ENCODE measurements at places on chromosomes 5 and 9. TPM values are rescaled to one million over a fixed set of nuclear protein-coding genes. Genes with fewer than 3 reads are reported as not detected.

TLX3 gene
- total RNA-seq, result 4.6 TPM

DNA sequence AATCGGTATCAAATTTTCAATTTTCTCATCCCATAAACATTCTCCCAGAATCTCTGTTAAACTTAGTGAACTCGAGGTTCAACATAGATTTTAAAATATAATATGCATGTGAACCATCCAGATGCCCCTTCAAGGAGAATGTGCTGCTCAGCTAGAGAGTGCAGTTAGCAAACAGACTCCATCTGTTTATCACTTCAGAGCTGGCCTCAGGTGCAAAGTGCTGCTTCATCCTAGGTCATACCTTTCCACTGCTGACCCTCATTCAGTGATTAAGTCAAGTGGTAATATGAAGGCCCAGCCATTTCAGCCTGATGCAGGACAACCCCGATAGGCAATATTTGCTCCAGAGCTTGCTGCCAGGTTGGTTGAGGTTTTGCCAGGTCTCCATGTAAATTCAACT is 339.0 kb upstream of the POU5F2 start:
- DNase-seq, result no peak

MELK gene
- 63.2 TPM for total RNA-seq

SGTB gene
- 12.6 TPM for total RNA-seq

GRCh38 chr9:78316166-78316892 is 19.4 kb downstream of the PSAT1 start:
- no peak for DNase-seq

ZNF484 gene
- 7.2 TPM for total RNA-seq

LCN6 gene
- not detected for total RNA-seq

DNA sequence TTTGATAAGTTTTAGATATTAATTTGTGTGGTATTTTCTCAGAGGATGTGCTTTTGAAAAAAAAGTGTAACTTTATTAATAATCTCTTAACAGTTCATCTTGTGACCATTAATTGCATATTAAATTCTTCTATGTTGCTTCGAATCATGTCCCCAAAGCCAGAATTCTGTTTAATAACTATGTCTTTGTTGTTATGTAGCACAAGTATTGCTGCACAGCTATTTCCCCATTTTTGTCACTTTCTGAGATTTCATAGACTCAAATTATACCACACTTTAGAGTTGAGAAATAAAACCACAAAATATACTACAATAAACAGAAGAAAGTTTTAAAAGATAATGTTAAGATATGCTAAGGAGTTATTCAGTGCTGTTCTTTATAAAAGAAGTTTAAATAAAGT is 2.8 kb downstream of the MEF2C start:
- no peak for DNase-seq

GRCh38 chr9:87063871-87064270 is 116.6 kb upstream of the GAS1 start:
- DNase-seq, result no peak

KIAA0825 gene
- total RNA-seq, result 1.4 TPM

GRIN1 gene
- total RNA-seq, result 23.1 TPM

- peak; percentile 59 for DNase-seq
Observed at GRCh38 chr9:100011062-100011681, 87.6 kb downstream of the ERP44 start.

DNA sequence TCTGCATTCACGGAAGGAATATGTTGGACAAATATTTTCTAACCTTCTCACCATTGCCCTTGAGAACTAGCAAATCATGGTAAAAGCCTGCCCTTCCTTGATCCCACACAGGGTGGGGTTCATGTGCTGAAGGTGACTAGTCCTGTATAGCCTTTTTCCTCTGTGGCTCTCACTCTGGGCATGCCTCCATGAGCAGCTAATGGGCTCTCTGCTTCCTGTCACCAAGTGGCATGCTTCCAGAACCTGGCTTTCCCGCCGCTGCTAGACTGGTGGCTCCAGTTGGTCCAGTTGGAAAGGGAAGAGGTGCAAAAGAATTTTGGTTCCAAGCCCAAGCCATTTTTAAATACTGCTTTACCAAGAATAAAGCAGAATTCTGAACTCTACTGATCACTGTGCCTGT is 35.5 kb downstream of the FBXO10 start:
- no peak for DNase-seq

DNA sequence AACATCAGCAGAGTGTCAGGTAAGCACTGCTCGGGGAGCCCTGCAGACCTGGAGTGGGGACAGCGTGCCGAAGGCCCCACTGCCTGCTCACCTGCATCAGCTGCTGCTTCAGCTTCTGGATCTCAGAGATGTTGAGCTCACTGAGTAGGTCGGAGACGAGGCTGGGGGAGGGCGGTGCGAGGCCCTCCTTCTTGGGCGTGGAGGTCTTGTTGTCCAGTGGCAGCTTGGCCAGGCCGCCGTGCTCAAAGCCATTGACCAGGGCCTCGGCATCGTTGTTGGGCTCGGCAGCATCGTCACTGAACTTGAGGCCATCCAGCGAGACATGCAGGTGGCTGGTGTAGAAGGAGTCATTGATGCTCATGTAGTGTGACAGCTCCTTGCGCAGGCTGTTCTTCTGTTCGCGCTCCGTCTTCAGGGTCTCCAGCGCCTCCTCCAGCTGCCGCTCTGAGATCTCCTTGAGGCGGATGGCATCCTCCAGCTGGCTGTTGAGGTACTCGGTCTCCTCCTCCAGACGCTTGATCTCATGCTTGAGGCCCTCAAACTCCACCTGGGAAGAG is 44.3 kb downstream of the BICD2 start:
- no peak for DNase-seq

- no peak for DNase-seq
Observed at GRCh38 chr5:160280384-160281095, 31.8 kb downstream of the CCNJL start.

- no peak for DNase-seq
Observed at GRCh38 chr9:129113645-129114304, 2.6 kb downstream of the PTPA start.

DNA sequence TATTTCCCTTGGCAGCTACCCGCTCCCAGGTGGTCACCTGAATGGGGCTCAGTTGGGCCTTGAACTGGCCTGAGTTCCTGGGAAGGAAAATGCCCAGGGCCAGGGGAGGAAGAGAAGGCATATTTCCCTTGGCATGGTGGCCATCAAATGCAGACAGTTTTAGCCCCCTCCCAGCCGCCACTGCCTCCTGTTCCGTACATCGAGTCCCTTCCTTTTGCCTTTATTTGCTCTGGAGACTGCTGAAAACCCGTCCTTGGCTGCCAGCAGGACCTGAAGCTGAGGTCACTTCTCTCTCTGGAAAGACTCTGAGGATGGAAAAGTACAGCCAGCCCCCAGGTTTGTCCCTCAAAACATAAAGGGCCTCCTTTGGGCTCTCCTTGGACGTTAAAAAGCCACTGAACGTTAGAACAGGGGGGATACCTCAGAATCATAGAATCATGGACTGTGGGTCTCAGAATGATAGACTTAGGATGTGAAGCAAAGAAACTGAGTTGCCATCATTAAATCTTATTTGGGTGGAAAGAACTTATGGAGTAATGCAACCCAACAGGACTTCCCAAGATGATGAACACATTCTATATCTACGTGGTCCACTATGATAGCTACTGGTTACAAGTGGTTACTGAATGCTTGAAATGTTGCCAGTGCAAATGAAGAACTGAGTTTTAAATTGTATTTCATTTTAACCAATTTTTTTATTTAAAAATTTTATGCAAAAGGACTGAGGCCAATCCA is 7.1 kb downstream of the SPARC start:
- no peak for DNase-seq

SLC46A2 gene
- not detected for total RNA-seq

ACTL7A gene
- not detected for total RNA-seq

PCSK1 gene
- total RNA-seq, result not detected

GRCh38 chr5:160492565-160492964 is 70.9 kb downstream of the PTTG1 start:
- DNase-seq, result no peak

BTNL8 gene
- not detected for total RNA-seq

DNA sequence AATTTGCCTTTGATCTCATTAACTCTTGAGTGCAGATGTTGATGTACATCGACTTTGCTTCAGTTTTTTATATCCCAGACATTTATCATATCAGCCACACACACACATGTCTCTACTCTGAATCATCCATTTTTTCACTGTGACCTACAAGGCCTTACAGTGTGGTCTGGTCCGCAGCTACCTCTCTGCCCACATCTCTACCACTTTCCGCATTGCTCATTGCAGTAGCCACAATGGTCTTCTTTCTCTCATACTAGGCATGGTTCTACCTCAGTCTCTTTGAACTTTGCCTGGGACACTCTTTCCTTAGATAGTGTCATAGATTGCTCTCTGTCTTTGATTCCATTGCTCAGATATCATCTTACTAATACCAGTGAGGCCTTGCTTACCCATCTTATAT is 87.9 kb upstream of the FSD1L start:
- no peak for DNase-seq

SLC36A3 gene
- total RNA-seq, result not detected

ISCA1 gene
- 25.7 TPM for total RNA-seq

PDCD1LG2 gene
- not detected for total RNA-seq

COL23A1 gene
- total RNA-seq, result not detected

PNPLA7 gene
- total RNA-seq, result 1.8 TPM

DNA sequence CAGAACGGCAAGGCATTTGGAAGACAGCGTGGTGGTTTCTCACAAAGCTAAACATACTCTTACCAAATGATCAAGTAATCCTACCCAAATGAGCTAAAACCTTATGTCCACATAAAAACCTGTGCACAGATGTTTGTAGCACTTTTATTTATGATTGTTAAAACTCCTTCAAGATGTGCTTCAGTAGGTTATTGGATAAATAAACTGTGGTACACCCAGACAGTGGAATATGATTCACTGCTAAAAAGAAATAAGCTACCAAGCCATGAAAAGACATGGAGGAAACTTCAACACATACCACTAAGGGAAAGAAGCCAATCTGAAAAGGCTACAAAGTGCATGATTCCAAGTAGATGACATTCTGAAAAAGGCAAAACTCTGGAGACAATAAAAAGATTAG is 94.2 kb downstream of the FOXD1 start:
- no peak for DNase-seq

DNA sequence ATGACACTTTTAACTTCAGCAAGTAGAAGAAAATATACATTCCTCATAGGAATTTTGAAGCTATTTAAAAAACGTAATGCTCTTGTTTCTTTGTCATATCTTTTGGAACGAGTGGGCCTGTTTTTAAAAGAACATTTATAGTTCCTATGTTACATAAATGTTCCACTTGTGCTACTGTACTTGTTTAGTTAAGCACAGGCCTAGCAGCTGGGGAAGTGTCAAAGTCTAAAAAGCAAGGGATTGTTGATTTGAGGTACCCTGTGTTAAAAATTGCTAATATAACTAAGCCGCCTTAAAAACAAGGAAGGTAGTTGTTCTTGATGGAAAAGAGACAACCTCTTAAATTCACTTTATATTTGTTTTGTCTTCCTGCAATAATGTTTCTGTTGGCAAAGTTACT is 27.2 kb upstream of the ELL2 start:
- no peak for DNase-seq

GRCh38 chr5:124410539-124411488 is 335.6 kb downstream of the ZNF608 start:
- no peak for DNase-seq

SMC5 gene
- 27.5 TPM for total RNA-seq

DNA sequence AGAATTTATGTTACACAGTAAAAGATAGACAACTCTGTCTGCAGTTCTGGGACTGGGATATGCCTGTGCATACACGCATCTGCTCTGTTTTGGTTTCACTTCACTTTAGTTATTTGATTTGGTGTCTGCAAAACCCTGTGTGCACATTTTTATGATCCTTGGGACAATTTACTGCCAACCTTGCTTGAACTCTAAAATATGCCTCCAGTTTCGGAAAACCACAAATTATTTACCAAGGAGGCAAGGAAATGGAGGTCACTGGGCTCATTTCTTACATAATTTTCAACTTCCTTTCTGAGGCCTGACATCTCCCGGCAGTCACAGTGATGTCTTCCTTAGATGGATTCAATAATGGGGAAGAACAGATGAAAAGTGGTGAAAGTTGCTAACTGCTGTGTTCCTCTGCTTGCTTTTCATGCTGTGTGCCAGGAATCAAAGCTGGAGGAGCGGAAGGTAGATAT is 61.2 kb upstream of the TAF11L2 start:
- DNase-seq, result no peak

DNA sequence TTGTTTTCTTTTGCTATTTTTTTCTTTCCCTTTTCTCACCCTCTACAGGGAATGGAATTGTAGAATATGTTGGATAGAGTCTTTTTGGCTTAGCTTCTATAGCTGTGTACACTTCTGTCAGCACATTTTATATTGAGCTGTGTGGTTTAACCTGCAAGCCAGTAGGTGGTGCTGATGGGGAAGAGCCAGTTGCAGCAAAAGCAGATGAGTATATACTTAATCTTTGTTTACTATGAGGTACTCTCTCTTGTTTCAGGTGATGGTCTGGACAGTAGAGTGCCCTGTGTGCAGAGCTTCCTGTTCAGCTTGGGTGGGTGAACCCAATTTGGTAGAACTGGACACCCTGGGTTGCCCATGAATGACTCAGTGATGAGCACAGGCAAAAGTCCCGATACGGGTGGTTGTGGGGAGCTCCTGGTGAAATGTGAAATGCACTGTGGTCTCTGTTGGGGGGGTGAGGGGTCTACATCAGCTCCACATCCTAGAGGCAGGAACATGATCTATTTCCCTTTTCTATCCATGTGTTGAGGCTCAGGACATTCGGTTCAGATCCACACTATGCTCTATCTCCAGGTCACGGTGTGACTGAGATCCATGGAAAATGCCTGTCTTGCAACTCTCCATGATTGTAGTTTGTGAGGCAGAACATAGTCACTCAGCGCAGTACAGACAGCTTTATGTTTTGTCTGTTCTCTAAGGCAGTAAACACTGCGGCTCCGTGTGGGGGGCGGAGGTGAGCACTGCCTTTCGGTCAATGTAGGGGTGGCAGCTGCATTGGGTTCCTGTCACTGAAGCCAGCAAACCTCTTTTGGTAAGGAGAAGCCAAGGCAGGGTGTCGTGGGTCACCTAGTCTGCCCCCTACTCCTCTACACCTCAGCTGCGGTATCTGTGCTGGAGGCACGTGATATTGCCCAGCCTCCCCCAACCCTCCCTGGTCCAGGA is 353.2 kb downstream of the PRR16 start:
- no peak for DNase-seq

- DNase-seq, result no peak
Observed at GRCh38 chr5:173743641-173744343, 127.3 kb upstream of the BOD1 start.

DNAI1 gene
- 1.1 TPM for total RNA-seq

DNA sequence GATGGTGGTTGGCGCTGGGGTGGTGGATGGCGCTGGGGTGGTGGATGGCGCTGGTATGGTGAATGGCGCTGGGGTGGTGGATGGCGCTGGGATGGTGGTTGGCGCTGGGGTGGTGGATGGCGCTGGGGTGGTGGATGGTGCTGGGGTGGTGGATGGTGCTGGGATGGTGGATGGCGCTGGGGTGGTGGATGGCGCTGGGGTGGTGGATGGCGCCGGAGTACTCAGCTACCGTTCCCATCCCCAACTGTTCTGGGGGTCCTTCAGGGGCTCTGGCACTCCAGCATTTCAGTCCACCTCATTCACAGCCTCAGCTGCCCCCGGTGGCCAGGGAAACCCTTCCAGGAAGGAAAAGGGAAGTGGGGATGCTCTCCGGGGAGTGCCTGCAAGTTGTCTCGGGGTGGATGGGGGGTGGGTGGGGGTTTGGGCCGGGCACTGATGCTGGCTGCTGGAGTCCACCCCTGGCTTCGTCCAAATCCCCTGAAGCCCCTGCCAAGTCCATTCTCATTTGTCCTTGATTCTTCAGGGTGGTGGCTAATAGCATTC is 147.3 kb upstream of the COL5A1 start:
- DNase-seq, result no peak

- no peak for DNase-seq
Observed at GRCh38 chr5:124936626-124936933, 190.1 kb upstream of the ZNF608 start.

MSH3 gene
- 4.9 TPM for total RNA-seq

GRCh38 chr5:88092358-88092757 is 176.3 kb downstream of the TMEM161B start:
- no peak for DNase-seq

All from HCT116 (cell line).